ENCODE measurements at places on chromosomes 12 and 14.

DNA sequence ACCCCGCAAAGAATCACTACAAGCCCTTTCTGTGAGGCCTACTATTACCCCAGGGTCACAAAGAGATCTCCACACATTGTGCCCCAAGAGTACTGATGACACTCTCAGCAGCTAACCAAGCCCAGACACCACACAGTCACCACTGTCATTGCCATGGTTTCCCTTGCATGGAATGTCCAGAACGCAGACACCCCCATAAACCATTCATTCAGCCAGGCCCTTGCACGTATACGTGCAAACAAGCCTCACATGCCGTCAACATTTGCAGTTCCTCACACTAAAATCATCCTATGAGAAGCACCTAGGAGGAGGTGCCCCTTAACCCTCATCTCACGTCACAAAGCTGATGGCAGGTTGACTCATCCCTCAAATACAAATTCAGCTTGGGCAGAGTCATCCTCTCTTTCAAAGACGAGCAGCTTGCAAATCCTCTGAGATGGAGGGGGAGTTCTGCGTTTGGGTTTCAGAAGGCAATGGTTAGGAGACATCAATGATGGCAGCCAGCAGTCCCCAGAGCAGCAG, 17.1 kb upstream of the KRT77 start:
- no peak for DNase-seq

DNA sequence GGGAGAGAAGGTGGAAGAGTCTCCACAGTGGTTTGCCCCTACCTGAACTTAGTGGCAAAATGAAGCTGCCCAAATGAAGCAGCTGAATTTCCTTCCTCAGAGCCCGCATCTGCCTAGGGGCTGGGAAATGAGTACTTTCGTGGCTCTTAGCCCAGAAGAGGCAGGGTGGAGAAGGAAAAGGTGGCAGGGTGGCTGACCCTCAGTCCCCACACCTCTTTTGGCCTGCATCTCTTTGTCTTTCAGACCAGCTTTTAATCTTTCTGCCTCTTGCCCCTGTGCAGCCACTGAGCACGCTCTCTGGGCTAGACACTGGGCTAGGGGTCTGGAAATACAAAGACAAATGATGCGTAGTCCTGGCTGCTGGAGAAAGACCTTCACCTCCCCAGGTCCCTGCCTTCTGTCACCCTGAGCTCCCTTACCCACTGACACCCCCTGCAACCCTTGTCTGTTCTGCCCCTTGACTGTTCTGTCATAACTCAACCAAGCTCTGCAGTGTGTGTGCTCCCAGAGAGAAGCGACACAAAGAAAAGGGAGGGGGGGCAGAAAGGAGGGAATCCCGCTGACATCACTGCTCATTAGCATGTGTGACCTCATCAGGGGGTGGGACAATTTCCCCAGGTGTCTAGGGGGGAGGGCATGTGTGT, 371 bp upstream of the REM2 start:
- DNase-seq = no peak

GRCh38 chr12:47742253-47742825, 16.3 kb downstream of the RAPGEF3 start:
- peak; percentile 55 for DNase-seq

DNA sequence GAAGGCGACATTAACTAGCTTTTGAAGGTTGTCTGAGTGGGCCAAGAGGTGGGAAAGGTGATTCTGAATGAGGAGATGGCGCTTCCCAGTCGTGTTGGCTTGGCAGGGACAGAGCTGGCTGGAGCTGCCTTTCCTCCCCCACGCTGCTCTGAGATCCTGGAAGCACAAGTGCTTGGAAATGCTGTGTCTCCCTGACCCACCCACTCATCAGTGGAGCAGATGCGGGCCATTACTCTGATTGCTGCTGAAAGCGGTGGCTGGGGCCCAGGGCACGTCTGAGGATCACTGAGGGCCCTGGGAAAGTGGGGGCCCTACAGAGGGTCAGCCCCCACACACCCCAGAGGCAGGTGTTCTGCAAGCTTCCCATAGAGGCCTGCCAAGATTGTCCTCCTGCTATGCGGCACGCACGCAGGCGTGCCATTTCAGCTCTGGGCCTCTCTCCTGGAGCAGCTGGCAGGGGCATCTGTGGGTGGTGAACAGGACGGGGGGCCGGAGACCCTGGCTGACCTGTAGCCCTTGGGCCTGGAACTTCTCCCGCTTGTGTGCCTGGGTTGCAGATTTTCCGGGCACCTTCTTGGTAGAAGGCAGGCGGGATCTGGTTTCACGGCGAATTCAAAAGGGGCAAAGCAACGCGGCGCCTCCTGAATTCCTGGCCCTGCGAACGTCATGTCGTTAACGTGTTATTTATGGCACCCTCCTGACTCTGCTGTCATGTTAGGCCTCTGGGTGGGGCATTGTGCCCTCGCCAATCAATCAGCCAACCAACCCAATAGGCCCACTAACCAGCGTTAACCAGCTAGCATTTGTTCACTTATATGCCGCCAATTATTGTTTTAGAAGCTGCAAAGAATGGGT, 133.8 kb upstream of the TBX3 start:
- no peak for DNase-seq

DNA sequence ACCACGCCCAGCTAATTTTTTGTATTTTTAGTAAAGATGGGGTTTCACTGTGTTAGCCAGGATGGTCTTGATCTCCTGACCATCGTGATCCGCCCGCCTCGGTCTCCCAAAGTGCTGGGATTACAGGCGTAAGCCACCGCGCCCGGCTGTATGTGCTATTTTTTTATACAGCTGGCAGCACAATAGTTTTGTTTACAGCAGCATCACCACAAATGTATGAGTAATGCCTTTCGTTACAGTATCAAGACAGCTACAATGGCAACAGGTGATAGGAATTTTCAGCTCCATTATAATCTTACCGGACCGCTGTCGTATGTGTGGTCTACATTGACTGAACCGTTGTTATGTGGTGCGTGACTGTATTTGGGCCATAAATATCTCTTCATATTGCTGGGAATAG, 11.6 kb upstream of the MDM2 start:
- DNase-seq = no peak

GRCh38 chr12:124679533-124680371, 112.3 kb upstream of the NCOR2 start:
- DNase-seq = no peak

DNA sequence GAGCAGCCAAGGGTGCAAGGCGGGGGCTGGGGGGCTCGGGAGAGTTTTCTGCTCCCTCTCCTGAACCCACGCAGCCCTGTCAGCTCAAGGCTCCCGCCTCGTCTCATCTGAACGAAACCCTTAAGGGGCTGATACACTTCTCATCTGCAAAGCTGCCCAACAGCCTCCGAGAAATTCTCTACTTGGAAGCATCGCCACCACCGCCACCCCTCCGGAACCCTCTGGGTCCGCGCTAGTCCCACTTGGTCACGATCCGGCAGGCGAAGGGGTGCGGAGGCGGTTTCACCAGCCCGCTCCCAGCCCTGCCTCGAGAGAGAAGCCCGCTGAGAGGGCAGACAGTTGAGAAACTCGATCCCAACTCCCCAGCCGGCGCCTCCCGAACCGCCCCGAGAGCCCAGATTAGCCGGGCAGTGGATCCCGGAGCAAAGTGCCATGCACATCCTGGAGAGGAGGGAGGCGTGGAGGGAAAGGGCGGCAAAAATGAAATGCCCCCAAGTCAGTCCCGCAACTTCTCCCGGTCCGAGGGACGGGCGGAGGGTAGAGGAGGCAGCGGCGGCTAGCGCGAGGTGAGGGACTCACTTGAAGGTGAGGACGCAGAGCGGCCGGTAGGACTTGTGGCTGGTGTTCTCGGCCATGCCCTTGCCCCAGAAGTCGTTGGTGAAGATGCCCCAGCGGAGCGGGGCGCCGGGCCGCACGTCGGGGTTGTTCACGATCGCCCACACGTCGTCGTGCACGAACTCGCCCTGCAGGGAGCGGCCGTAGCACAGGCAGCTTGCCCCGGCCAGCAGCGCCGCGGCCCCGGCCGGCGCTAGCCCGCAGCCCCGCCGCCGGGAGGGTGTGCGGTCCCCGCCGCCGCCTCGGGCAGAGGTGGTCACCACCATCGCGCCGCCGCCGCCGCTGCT, 620 bp downstream of the TMTC1 start:
- DNase-seq = no peak

GRCh38 chr12:41970744-41971143, 173.9 kb downstream of the GXYLT1 start:
- DNase-seq = no peak

DNA sequence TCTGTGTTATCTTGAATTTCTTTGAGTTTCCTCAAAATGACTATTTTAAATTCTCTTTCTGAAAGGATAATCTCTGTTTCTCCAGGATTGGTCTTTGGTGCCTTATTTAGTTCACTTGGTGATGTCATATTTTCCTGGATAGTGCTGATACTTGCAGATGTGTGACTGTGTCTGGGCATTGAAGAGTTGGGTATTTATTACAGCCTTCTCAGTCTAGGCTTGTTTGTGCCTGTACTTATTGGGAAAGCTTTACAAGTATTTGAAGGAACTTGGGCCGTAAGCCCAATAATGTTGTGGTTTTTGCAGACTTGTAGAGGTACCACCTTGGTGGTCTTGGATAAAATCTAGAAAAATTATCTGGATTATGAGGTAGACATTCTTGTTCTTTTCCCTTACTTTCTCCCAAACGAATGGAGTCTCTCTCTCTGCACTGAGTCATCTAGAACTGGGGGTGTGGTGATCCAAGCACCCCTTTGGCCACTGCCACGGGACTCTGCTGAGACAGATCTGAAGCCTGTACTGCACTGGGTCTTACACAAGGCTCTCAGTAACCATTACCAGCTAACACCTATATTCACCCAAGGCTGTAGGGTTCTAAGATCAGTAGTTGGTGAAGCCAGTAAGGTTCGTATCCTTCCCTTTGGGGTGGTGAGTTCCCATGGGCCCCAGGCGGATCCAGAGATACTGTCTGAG, 703.7 kb upstream of the MGAT4C start:
- no peak for DNase-seq

- no peak for DNase-seq
Measured at GRCh38 chr14:60204843-60205774, 39.9 kb upstream of the DHRS7 start.

- no peak for DNase-seq
Measured at GRCh38 chr14:68568907-68569897, 223.7 kb downstream of the ZFP36L1 start.

- DNase-seq = no peak
Measured at GRCh38 chr12:85779768-85780167, 56.4 kb downstream of the RASSF9 start.

GRCh38 chr12:52798003-52798670, 2.2 kb upstream of the KRT3 start:
- DNase-seq = no peak

- no peak for DNase-seq
Measured at GRCh38 chr12:116159593-116160200, 117.8 kb downstream of the MED13L start.

- DNase-seq = no peak
Measured at GRCh38 chr14:65277580-65278270, 134.8 kb upstream of the FUT8 start.

DNA sequence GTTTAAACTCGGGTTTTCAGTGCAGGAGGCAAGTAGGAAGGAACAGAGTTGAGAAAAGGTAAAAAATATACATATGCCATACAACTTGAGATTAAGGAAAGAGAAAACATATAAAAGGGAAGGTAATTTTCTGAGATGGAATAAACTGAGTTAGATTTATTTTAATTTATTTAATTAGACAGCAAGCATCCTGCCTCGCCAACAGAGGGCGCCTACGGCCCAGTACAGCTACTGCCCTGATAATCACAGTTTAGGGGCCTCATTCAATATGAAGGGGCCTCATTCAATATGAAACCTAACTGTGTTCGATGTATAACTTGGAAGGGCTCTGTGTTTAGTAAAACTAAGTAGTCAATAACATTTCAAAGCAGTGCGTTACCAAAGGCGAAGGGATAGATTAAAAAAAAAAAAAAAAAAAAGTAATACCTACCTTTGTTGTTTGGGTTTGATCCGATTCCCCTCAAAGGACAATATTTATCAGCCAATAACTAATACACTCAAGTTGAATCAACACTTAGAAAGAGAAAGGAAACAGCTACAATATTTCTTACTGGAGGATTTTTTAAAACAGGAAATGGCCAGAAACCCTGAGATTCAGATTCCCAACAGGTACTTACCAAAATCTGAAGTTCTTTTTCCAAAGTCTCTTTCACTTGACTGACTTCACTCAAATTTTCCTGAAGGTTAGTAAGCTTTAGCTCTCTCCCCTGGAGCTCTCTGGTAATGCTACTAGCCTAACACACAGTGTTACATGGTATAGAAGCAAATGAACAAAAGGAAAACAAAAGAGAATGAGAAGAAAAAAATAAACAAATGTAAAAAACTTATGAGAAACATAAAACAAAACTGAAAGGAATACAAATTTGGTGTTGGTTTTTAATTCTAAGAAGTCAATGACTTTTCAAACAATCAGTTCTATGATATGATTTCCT, 70.0 kb upstream of the VPS33A start:
- DNase-seq = no peak

DNA sequence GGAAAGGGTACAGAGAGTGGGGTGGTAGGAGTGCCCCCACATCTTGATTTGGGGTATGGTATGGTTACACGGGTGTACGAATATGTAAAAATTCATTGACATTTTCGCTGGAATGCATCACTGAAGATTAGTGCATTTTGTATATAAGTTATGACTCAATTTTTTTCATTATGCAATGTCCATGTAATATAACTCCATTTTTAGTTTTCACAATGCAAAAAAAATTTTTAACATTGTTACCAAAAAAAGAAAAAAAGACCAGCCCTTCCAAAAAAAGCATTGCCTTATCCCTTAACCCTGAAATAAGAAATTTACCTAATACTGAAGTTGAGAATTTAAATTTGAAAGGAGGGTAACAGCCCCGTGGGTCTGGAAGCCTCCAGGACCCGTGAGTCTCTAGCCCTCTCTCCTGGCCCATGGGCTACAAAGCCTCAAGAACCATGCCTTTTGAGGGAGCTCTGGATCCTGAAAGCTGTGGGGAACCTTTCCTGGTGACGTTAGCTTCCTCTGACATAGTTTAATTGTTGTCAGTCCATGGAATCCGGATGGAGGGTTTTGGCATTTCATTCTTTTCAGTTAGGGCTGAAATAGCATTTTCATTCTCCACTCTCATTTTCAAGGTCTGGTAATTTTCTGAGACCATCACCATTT, 55.6 kb upstream of the ACTN1 start:
- no peak for DNase-seq

DNA sequence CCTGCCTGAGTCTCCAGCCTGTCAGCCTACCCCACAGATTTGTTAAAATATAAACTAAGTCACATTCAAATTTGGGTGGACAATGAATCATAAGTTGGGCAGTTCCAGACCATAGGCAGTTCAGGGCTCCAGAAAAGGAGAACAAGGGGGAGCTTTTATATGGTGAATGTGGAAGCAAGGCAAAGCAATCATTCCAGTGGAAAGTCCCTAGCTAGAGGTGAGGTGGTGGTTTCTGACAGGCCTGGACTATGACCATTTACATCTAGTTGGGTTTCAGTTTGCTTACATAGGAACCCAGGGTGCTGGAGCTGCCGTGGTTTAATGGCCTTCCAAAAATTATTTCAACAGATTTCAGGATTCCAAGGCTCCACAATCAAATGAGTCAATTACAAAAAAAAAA, 207.3 kb downstream of the AEBP2 start:
- no peak for DNase-seq

- DNase-seq = no peak
Measured at GRCh38 chr14:71135911-71136310, 228.7 kb downstream of the PCNX1 start.
